ENCODE measurements at places on chromosomes 2 and 18.

- DNase-seq: no peak
These were observed 35.0 kb downstream of the YES1 start for GRCh38 chr18:777021-777420.

DNA sequence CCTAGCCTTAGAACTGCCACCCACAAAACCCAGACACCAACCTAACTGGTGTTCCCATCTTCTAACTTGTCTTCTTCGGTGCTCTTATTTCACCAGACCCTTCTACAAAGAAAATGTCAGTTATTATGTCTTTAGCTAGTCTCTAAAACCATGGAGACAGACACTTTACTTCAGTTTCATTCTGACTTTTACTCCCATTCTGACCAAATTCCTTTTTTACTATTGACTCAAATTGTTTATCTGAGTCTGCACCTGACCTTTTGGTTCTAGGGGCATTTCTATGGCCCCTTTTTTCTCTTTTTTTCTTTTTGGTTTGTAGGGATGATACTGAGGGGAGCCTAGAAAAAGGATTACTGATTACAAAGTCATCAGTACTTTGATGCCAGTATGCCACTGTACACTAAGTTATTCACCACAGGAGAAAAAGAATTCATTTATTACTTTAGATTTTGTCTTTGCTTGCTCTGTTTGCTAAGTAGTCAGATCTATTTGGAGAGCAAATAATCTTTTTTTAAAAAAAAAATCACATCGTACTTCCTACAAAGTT, 6.8 kb upstream of the SLC1A4 start:
- DNase-seq: peak; percentile 78

- DNase-seq: no peak
These were observed 1400.8 kb upstream of the DDX18 start for GRCh38 chr2:116413659-116414058.

DNA sequence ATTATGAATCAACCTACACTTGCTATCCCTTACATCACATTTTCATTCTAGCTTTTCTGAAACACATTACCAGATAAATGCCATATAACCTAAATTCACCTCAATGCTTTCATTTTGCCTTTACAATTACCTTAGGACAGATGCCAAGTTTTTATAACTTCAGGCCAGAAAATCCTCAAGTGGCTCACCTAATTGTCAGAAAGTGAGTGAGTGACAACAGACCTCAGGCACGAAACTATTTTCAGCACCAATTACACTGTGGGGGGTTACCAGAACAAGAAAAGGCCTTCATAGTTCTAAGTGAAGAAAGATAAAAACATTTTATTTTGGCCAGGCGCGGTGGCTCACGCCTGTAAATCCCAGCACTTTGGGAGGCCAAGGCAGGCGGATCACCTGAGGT, 52.3 kb upstream of the ST8SIA5 start:
- DNase-seq: no peak

DNA sequence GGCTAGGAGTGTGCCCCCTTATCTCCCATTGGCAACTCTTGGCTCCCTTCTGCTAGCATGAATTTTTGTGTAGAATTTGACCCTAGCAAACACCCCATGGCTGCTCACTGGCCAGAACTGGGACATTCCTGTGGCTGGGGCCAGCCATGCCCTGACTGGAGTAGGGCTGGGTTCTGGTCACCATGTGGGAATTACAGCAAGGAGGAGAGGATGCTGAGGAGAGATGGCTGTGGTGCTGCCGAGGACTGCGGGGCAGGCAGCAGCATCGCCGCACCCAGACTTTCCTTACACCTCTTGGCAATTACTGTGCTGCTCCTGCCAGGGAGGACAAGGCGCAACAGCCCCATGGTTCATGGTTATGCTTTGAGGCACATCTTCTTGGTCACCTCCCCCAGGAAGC, 12.7 kb downstream of the KCNF1 start:
- no peak for DNase-seq

- no peak for DNase-seq
These were observed 48.5 kb upstream of the MCFD2 start for GRCh38 chr2:46963941-46964673.

DNA sequence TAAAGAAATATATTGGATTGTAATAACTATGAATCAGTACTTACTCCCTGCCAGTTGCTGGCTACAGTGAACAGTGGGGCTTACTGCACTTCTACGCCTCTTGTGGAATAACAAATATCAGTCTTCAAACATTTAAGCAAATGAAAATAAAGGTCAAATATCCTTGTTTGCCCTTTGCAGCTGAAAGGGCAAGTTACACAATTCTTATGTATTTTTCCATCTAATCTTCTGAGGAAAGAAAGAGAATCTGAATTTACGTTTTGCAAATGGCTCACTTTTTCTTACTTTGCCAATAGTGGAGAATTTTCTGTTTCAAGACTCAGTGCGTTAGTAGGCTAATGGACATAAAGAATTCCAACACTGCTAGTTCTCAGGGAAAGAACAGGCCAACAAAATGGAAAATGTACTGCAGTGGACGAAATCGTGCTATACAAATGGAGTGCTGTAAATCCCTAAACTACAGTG, 157.2 kb upstream of the TMEM200C start:
- DNase-seq: no peak

DNA sequence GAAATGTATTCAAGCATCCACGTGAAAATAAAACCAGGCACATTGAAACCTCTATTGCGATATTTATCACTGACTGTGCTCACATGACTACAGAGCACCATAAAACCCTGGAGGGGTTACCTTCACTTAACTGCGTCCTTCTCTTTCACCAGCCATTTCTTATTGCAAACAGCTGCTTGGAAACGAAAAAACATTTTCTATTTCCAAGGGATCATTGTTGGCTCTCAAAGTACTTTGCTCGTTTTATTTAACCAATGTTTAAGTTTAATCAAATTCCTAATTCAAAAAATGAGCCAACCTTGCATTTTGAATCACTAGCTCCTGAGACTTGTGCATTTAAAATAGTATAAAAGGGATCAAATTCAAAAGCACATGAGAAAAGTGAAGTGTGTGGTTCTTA, 134.4 kb downstream of the OSR1 start:
- no peak for DNase-seq

DNA sequence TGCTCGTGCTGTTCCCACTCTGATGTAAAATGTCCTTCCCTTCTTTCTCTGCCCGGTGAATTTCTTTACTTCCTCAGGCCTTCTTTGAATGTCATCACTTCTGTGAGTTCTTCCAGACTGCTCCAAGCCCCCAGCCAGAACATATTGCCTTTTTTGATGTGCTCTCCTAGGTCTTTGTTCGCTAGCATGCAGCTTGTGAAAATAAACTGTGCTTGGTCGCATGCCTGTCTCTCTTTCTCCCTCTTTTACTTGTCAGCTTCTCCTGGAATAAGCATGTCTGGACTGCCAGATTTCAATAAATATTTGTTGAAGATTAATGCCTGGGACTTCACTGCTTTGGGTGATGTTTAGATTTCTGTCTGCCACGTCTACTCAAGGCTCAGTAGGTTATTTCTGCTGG, 82.7 kb upstream of the ARHGAP28 start:
- no peak for DNase-seq

DNA sequence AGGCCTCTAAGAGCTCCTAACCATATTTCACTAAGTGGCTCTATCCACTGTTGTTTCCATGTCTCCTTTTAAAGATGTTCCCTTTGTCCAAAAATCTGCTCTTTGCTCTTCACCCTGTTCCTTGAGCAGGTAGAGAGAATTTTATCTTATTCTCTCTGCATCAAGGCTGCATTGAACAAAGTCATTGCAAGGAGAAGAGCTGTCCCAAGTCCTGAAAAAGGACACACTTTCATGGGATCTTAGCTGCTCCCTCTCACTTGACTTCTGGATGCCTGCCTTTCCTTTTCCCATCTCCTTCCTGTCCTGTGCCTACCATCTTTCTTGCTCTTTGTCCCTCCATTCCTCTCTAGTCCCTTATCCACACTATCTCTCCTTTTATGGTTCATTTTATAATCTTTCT, 235.2 kb upstream of the THSD7B start:
- no peak for DNase-seq

- no peak for DNase-seq
These were observed 6.4 kb downstream of the SLC8A1 start for GRCh38 chr2:40445467-40445866.

- DNase-seq: no peak
These were observed 18.9 kb upstream of the FAM98A start for GRCh38 chr2:33617989-33618388.

- DNase-seq: no peak
These were observed 54.0 kb downstream of the EMILIN2 start for GRCh38 chr18:2900684-2901422.

GRCh38 chr2:36369163-36369562, 13.6 kb downstream of the CRIM1 start:
- no peak for DNase-seq

GRCh38 chr2:173355866-173356508, 1.3 kb downstream of the CDCA7 start:
- DNase-seq: peak; percentile 20

GRCh38 chr2:158414538-158414937, 42.0 kb downstream of the CCDC148 start:
- DNase-seq: no peak

DNA sequence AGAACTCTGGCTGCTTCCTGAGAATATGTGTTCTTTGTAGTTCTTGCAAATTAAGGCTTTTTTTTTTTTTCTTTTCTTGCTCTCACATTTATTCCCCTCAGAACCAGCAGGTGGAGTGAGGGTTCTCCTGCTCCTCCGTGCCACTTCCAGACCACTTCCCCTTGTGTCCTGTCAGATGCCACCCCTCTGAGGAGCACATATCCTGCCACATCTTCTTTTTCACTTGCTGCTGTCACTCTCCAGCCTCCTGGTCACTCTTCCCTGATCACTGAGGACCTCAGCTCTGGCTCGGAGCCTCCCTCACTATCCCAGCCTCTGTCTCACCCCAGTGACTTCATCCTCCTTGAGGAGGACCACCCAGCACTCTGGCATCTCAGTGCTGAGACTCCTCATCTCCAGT, 100.5 kb downstream of the TACR1 start:
- no peak for DNase-seq

GRCh38 chr18:44424645-44425035, 256.0 kb upstream of the SETBP1 start:
- DNase-seq: no peak

GRCh38 chr18:2881088-2881839, 34.5 kb downstream of the EMILIN2 start:
- no peak for DNase-seq

- DNase-seq: no peak
These were observed 56.7 kb upstream of the FHL2 start for GRCh38 chr2:105455488-105456003.

DNA sequence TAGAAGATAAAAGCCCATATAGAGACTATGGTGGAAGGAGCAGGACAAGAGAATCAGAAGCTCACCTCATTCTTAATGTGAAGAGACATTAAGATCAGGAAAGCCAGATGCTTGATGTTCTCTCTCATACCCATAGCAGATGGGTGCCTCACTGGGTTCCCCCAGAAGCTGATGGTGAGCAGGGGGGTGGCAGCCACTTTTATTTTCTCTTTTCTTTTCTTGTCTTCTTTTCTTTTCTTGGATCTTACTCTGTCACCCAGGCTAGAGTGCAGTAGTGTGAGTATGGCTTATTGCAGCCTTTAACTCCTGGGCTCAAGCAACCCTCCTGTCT, 14.8 kb upstream of the CXCR4 start:
- DNase-seq: no peak

- DNase-seq: no peak
These were observed 98.5 kb downstream of the MYOM1 start for GRCh38 chr18:3121259-3121658.

DNA sequence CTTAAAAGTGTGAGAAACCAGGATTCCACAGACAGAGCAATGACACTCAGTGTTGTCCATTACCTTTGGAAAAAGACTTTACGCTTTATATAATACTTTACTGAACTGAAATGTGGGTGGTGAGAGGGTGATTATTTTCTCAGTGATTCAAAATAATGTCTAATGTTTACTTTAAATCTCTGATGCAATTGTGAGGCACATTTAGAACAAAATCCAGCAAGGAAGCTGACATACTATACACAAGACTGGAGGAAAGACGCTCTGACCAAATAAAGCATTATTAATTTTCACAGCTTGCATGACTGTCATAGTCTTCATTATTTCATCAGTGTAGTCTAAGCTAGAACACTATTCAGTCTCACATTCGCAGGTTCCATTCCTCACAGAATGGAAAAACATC, 34.1 kb upstream of the STAT1 start:
- no peak for DNase-seq

- DNase-seq: no peak
These were observed 70.9 kb downstream of the PTRHD1 start for GRCh38 chr2:24722141-24722790.

DNA sequence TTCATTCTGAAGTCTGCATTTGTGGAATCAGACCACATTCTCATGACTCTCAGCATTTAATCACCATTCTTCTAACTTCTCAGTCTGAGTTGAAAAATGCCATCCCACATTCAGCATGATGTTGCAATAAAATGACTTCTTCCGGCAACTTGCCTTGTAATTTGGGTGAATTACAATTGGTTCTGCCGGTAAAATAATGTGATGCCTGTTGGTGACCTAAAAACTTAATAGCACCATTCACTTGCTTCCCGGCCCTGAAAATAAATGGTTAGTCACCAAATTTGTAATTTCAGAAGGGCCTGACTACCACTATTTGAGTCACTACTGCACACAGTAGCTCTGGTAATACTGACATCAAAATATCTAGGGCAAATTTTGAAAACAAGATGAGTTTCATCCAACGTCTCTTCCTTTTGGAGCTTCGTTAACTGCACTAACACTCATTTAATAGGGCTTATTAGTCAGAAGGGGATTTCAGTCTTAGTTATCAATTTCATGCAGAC, 637.1 kb upstream of the CHAC2 start:
- DNase-seq: peak; percentile 80

DNA sequence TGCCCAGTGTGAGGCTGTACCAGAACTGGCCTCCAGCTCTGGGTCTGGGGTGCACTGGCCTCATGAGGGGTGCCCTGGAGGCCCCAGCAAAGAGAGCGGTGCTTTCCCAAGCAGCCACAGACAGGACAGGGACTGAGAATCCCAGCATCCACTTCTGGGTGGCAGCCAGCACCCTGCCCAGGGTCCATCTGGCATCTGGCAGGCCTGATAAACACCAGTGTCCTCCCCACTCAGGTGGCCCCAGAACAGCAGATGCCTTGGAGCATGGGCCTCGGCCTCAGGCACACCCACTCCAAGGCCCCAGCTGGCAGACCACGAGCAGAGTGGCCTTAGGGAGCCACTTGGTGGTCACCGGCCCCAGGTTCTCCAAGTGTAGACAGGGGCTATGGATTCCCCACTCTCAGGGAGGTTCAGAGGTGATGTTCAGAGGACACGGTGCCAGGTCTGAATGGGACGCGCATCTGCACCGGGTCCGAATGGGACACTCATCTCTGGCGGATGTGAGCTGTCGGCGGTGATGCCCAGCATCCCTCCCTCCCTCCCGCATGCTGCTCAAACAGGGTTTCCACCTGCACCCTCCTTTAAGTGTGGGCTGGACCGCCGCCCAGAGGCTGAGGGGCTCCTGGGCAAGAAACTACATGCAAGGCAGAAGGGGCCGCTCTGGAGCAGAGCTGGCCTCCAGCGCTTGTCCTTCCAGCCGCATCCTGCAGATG, 82.2 kb upstream of the GPC1 start:
- no peak for DNase-seq

- peak; percentile 53 for DNase-seq
These were observed 26.3 kb downstream of the DHRS9 start for GRCh38 chr2:169095621-169096105.

- DNase-seq: no peak
These were observed 128.6 kb downstream of the TSN start for GRCh38 chr2:121884078-121884477.

GRCh38 chr18:35276267-35276666, 13.8 kb downstream of the ZSCAN30 start:
- DNase-seq: no peak
